Effector memory CD8-positive, alpha-beta T cell (primary cell): ENCODE measurements at places on chromosomes 5 and 9.

DNA sequence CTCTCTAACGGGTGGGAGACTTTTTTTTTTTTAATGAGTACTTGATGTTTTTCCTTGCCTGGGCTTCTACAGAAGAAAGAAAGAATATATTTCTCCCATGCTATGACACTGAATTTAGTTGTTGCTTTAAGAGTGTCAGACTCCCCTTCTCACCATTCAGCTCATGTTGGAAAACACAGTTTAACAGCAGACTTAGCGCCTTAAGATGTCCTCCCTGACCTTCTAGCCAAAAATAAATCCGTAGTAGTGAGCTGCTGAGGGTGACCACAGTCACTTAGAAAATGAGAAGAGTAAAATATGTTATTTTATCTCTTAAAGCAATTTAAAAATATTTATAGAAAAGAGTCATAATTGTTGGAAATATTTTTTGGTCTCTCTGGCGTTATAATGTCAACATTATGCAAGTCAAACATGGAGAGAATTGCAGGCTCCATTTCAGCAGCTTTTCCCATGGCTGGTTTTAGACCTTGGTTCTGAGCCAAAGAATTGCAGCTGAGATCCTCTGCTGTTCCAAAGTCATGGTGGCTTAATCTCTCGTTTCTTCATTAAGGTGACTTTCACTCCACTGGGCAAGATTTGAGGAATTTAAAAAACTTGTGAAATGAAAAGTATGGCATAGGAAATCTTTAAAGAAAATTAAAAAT is 143.5 kb downstream of the GHR start:
- DNase-seq: no peak
- no peak overlapping the region for H3K4me3 ChIP-seq
- no peaks in the 10 kb centered on the region for H3K4me1 ChIP-seq

DNA sequence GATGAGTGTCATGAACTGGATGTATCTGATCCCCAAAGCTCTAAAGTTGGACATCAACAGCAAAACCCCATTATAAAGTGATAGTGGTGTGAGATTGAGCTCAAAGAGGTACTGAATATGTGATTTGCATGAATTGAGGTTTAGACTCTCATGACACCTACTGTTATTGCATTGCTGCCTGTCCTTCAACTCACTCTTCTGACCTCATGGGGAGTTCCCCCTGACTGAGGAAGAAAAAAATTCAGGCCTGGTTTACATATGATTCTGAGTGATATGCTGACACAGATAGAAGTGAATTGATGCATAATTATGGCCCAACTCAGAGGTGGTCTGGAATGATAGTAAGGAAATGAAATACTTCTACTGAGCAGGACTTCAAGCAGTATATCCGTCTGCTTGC is 76.2 kb upstream of the CHD1 start:
- DNase-seq: peak; percentile 10
- H3K27ac ChIP-seq: peak overlapping the region; percentile 47
- H3K4me3 ChIP-seq: no peak overlapping the region
- H3K4me1 ChIP-seq: peaks cover 12% of the 10 kb centered on the region
- no peaks in the 10 kb centered on the region for H3K27me3 ChIP-seq
- no peaks in the 10 kb centered on the region for H3K36me3 ChIP-seq

GRCh38 chr5:90558344-90559192 is at the start of gene ADGRV1:
Gene ADGRV1 (plus strand): TSS chr5:90558797. CDS start chr5:90558896, 99 bp downstream.
- DNase-seq: no peak
- peaks cover 74% of the 10 kb centered on the region for H3K27me3 ChIP-seq
- H3K4me1 ChIP-seq: peaks cover 9% of the 10 kb centered on the region
- H3K36me3 ChIP-seq: no peaks in the 10 kb centered on the region
- H3K27ac ChIP-seq: no peak within 1 kb of the TSS
- peak within 1 kb of the TSS; percentile 61 for H3K4me3 ChIP-seq

- H3K4me1 ChIP-seq: peaks cover 5% of the 10 kb centered on the region
- H3K27ac ChIP-seq: peak overlapping the region; percentile 33
- H3K36me3 ChIP-seq: peaks cover 14% of the 10 kb centered on the region
- H3K4me3 ChIP-seq: peak overlapping the region; percentile 88
Measured at GRCh38 chr9:128340691-128341434, 536 bp downstream of the SLC27A4 start.

DNA sequence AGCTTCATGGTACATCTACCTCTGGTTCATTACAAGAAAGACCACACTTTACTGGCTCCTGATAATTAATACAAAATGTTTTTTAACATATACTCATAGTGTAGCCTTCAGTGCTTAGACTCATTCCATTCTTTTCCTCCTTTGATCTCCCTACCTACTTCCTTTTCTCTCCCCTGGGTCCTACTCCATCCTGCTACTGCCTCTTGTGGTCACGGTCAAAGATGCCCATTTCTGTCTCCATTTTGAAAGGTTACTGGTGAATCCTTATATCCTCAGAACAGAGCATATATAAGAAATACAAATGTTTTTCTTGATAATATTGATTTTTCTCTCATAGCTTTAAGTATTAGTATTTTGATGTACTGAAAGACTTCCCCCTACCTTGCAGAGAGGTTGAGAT is 375.9 kb downstream of the ARRDC3 start:
- H3K36me3 ChIP-seq: no peaks in the 10 kb centered on the region
- no peak for DNase-seq
- H3K27me3 ChIP-seq: peaks cover 28% of the 10 kb centered on the region
- H3K4me1 ChIP-seq: no peaks in the 10 kb centered on the region
- H3K27ac ChIP-seq: no peak overlapping the region
- no peak overlapping the region for H3K4me3 ChIP-seq

- no peak overlapping the region for H3K4me3 ChIP-seq
- DNase-seq: no peak
- peaks cover 6% of the 10 kb centered on the region for H3K4me1 ChIP-seq
- H3K27ac ChIP-seq: peak overlapping the region; percentile 68
- peaks cover 9% of the 10 kb centered on the region for H3K27me3 ChIP-seq
- no peaks in the 10 kb centered on the region for H3K36me3 ChIP-seq
Measured at GRCh38 chr5:415928-416635, 26.9 kb upstream of the EXOC3 start.

GRCh38 chr5:69276422-69277174 is 41.9 kb downstream of the CDK7 start:
- H3K27me3 ChIP-seq: no peaks in the 10 kb centered on the region
- DNase-seq: no peak
- no peak overlapping the region for H3K4me3 ChIP-seq
- H3K36me3 ChIP-seq: peaks cover 49% of the 10 kb centered on the region
- no peak overlapping the region for H3K27ac ChIP-seq

DNA sequence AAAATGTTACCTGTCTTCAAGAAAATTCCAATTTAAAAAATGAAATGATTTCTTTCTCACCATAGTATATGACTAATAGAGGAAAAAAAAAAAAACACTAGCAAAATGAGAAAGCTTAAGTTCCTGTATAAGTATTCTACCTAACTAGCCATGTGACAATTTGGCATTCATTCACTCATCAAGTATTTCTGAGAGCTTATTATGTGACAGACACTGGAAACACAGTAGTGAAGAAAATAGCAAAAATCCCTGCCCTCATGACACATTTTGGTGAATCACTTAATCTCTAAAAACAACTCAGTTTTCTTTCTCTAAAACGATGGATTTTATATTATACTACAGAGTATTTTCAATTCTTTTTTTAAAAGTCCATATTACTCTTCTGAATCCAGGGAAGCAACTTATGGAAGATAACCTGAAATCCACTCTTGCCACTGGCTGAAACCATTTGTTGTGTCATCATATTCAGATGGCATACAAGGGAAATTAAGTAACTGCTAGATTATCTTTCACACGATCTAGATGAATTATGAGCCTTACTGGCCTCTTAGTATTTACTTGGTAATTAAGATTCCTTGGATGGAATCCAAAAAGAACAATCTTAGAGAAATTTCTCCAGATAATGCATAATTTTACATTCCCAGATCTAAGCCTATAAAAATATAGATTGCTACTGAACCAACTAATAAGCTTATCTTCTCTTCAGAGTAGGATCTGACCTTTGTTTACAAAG is 5.5 kb downstream of the PTBP3 start:
- peaks cover 39% of the 10 kb centered on the region for H3K4me1 ChIP-seq
- no peaks in the 10 kb centered on the region for H3K27me3 ChIP-seq
- H3K36me3 ChIP-seq: peaks cover 21% of the 10 kb centered on the region
- DNase-seq: no peak

GRCh38 chr9:79268806-79269205 is 303.0 kb upstream of the TLE4 start:
- H3K4me1 ChIP-seq: no peaks in the 10 kb centered on the region
- no peak overlapping the region for H3K27ac ChIP-seq

- H3K4me3 ChIP-seq: no peak overlapping the region
- no peak for DNase-seq
- no peaks in the 10 kb centered on the region for H3K4me1 ChIP-seq
- no peak overlapping the region for H3K27ac ChIP-seq
- H3K36me3 ChIP-seq: no peaks in the 10 kb centered on the region
Measured at GRCh38 chr5:72618708-72619107, 111.5 kb upstream of the ZNF366 start.

- no peak for DNase-seq
- H3K36me3 ChIP-seq: peaks cover 8% of the 10 kb centered on the region
- no peaks in the 10 kb centered on the region for H3K27me3 ChIP-seq
Measured at GRCh38 chr9:38031594-38031993, 37.4 kb downstream of the SHB start.

- no peak for DNase-seq
- H3K27ac ChIP-seq: no peak overlapping the region
- no peak overlapping the region for H3K4me3 ChIP-seq
- H3K36me3 ChIP-seq: no peaks in the 10 kb centered on the region
Measured at GRCh38 chr9:29348999-29349398, 1775.7 kb upstream of the C9orf72 start.
